ENCODE measurements at places on chromosomes 13 and 19.

DNA sequence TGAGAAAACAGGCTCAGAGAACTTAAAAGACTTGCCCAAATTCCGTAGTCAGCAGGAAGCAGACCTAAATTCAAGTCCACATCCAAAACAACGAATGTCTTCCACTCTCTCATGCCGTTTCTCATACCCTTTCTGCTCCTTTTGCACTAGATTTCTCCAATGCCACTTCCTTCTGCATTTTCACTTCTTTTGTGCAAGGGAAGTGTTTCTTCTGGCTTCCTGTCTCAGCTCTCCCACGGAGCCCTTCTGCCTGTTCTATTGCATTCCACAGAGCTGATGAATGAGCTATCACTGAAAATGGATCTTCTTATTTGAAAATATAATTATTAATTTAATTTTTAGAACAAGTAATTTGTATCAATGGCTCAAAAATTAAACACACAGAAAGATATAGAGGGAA, 56.1 kb upstream of the STK24 start:
- DNase-seq = no peak

DNA sequence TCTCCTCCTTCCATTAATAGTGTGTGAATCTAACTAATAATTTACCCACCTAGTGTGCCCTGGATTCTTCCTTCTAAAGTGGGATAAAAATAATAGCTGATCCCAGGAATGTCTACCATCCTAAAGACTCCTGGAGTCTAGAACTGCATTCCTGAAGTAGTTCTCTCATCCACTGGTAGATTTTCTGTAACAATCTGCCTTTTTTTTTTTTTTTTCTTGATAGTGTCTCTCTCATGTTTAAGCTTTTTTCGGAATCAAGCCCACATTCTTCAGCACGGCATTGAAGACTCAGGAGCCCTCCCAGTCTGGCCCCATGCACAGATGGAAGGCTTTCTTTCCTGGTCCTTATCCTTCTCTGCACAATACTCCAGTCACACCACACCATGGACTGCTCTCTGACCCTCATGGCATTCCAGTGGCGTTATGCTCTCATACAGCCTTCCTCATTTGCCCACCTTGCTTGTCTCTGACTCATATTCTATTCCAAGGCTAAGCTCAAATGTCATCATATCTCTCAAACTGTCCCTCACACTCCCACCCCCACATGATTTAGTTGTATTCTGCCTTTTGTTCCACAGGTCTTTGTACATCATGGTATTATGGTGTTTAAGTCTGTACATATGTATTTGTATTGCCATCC, 68.7 kb upstream of the FRY start:
- DNase-seq = no peak

- DNase-seq = no peak
Measured at GRCh38 chr13:48782429-48782840, 128.7 kb downstream of the CYSLTR2 start.

GRCh38 chr13:60078226-60078625, 85.5 kb downstream of the DIAPH3 start:
- no peak for DNase-seq

DNA sequence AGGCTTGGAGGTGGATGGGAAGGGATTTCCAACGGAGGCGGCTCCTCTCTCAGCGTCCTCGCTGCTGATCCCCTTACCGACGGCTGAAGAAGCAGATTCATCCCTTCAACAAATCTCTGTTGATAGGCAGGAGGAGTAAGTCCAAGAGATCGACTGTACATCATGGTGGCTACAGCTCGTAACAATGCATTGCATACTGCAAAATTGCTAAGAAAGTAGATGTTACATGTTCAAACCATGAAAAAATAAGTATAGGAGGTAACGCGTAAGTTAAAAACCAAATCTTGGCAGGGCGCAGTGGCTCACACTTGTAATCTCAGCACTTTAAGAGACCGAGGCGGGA, 468 bp upstream of the SLC39A3 start:
- no peak for DNase-seq

DNA sequence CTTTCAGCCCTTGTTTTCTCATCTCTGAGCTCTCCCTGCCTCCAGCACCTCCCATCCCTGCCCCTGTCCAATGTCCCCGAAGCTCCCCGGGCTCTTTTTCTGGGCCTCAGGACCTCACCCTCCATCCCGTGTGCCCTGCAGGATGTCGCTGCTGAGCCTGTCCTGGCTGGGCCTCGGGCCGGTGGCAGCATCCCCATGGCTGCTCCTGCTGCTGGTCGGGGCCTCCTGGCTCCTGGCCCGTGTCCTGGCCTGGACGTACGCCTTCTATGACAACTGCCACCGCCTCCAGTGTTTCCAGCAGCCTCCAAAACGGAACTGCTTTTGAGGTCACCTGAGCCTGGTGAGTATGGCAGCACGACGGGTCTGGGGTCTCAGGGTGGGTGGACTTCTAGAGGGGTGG, 51.1 kb upstream of the CYP4F8 start:
- DNase-seq = no peak

DNA sequence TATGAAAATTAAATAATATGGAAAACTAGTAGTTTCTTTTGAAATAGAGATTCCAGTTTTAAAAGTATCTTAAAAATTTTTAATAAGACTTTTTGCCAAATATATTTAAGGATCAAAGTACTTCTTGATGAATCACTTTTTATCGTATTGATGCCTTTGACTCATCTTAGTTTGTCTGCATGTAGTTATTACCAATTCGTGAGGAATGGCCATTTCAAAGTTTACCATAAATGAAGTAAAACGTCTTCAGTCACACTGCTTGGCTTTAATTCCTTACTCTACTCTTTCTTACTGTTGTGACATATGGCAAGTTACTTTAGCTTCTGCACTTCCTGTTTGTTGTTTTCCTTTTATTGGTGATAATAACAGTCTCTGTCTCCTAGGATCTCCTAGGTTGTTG, 38.3 kb downstream of the NDFIP2 start:
- DNase-seq = no peak

DNA sequence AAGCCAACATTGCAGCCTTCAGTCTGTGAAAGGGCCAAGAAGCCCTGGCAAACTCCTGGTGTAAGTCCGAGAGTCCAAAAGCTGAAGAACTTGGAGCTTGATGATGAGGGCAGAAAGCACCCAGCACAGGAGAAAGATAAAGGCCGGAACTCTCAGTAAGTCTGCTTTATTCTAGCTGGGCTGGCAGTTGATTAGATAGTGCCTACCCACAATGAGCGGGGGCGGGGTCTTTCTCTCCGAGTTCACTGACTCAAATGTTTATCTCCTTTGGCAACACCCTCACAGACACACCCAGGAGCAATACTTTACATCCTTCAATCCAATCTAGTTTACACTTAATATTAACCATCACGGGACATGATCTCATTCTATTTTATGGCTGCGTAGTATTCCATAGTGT, 1317.1 kb downstream of the SLITRK1 start:
- DNase-seq = no peak

DNA sequence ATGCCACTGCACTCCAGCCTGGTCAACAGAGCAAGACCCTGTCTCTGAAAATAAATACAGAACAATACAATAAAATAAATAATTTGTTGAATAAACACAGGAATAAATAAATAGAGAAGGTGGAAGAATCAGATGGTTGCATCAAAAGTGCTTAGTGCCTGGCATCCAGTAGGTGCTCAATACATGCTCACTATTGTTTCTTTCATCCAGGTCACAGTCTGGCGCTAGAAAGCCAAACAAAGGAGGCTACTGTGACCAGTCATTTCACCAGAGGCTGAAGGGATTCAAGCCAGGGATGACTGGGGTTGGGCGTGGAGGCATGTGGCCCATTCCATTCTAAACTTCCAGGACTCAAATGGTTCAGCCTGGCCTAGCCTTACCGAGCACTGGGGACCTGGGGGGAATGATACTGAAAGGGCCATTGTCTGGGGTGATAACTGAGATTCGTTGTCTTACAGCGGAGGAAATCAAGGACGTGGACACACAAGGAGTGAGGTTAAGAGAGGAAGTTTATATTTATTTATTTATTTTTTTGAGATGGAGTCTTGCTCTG, 3.6 kb upstream of the NDUFB7 start:
- no peak for DNase-seq

GRCh38 chr13:37595162-37595561, 3.4 kb downstream of the POSTN start:
- no peak for DNase-seq

Measured in Caco-2 (cell line).